Muscle of back (tissue), 13 donors: ENCODE measurements at places on chromosomes 16 and 17.

DNA sequence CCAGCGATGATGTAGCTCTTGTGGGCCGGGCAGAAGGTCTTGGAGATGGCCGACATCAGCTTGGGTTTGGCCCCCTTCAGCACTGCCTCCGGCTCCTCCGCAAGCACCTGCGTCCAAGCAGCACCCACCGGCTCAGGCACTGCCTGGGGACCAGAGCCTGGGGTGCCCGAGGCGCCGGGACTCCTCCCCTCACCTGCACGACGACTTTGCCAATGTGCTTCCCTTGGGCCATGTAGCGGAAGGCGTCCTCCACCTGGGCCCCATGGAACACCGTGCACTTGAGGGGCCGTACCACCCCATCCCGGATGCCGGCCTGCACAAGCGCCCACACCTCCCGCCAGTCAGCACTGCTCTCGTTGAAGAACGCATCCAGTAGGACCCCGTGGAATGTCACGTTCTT is 15.0 kb downstream of the FASN start:
- no peak for DNase-seq

DNA sequence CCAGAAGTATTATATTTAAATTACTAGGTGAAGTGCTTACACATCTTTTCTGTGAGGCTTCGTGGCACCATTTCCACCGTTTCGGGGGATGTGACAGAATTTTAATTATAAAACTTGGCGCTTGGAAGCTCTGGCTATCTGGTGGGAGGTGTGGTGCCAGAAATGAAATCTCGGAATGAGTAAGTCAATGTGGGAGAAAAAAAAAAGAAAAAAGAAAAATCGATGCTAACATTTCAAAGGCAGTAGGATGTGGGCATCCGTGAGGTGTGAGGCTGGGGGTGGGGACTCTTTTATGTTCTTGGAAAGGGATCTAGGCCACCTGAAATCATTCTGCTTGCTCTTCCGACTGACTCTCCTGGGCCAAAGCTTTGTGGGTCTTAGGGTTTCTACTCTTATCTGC is 21.9 kb downstream of the CPPED1 start:
- no peak for DNase-seq

DNA sequence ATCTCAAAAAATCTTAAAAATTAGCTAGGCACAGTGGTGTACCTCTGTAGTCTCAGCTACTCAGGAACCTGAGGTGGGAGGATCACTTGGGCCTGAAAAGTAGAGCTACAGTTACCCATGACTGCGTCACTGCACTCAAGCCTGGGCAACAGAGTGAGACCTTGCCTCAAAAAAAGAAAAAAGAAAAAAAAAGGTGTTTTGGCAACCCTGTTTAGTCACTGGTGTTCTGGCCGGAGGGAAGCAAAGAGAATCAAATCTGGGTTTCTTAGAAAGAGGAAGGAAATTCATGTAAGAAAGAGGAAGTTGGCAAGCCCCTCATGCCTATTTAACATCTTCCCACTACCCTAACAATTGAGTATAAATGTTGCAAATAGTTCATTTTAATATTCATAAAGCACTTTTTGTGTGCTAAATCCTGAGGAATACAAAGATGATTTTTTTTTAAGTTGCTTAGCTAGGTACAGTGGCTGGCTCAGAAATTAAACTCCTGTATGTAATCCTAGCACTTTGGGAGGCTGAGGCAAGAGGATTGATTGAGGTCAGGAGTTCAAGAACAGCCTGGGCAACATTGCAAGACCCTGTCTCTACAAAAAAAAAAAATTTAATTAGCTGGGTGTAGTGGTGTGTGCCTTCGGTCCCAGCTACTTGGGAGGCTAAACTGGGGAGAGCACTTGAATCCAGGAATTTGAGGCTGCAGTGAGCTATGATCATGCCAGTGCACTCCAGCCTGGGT is 6.5 kb upstream of the USP32 start:
- DNase-seq = no peak

DNA sequence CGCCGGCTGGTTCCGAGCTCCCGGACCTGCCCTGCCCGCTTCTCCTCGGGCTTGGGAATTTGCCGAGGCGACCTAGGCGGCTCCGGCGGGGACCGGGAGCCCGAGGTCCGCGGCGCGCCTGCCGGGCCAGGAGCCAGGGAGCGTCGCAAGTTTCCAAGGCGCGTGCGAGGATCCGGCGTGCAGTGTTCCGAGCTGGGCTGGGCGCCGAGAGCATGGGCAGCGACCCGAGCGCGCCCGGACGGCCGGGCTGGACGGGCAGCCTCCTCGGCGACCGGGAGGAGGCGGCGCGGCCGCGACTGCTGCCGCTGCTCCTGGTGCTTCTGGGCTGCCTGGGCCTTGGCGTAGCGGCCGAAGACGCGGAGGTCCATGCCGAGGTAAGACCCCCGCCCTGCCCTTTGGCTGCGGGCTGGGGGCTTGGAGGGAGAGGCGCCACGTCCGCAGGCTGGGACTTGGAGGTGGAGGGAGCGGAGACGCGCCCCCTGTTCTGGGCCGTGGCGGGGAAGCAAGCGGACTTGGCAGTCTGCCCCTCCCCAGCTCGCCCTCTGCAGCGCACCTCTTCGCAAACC is 668 bp downstream of the MMP15 start:
- peak; percentile 65 for DNase-seq

DNA sequence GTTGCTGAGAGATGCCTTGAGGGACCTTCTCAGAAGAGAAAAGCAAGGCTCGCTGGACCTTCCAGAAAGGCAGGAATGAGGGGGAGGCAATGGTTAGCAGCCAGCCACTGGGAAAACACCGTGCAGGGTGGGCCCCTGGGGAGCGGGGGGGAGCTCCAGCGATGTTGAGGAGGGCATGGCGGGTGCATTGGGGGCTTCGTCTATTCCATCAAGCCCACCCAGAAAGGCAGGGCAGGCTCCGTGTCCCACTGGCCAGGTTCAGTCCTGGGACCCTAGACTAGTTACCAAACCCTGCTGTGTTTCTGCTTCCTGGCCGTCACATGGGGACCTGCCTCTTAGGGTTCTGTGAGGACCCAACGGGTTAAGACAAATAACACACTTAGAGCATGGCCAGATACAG is 64.6 kb downstream of the AXIN2 start:
- DNase-seq = no peak
